Upper lobe of right lung (tissue), 1 donor: ENCODE measurements at places on chromosomes 3 and 15. TPM values are rescaled to one million over a fixed set of nuclear protein-coding genes. Genes with fewer than 3 reads are reported as not detected.

Gene STAC
- 25.3 TPM for total RNA-seq

- no peak overlapping the region for H3K4me3 ChIP-seq
- H3K36me3 ChIP-seq: no peaks in the 10 kb centered on the region
- no peaks in the 10 kb centered on the region for H3K4me1 ChIP-seq
- H3K27me3 ChIP-seq: no peaks in the 10 kb centered on the region
- no peak overlapping the region for H3K27ac ChIP-seq
Observed at GRCh38 chr3:94171954-94172353, 109.1 kb downstream of the NSUN3 start.

DNA sequence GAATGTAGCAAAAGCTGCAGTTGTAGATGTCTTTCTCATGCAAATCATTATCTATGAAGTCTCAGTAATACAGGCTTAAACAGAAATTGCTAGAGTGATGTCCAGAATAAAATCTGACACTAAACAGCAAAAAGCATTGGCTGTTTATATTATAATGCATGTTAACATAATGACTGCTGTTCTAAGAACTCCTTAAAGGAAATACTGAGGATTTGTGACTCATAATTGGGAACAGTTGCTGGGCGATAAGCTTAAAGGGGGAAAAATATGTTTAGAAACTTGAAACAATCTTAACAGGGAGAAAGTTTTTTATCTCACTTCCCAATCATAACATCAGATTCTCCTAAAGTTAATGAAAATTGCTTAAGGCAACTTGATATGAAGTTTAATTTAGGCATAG lies 17.5 kb downstream of the TIPARP start:
- H3K36me3 ChIP-seq: peaks cover 31% of the 10 kb centered on the region
- no peak for DNase-seq
- H3K27me3 ChIP-seq: no peaks in the 10 kb centered on the region
- H3K4me1 ChIP-seq: peaks cover 48% of the 10 kb centered on the region
- H3K4me3 ChIP-seq: no peak overlapping the region
- H3K27ac ChIP-seq: no peak overlapping the region

GRCh38 chr3:18132991-18133390 lies 292.1 kb downstream of the SATB1 start:
- H3K36me3 ChIP-seq: no peaks in the 10 kb centered on the region
- no peaks in the 10 kb centered on the region for H3K4me1 ChIP-seq
- H3K4me3 ChIP-seq: no peak overlapping the region
- no peak overlapping the region for H3K27ac ChIP-seq
- no peaks in the 10 kb centered on the region for H3K27me3 ChIP-seq
- DNase-seq: no peak

DNA sequence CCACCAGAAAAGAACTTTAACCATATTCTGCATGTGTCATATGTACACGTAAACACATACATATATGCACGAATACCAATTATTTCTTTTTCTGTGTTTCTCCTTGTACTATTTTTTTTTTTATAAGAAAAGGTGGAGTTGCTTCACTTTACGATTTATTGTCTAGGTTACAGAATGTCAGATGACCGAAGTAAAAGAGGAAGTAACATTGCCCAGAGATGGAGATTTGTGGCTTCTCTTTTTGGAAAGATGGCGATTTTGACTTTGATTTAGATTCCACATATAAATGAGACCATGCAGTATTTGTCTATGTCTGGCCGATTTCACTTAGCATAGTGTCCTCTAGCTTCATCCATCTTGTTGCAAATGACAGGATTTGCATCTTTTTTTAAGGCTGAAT lies 293.1 kb downstream of the SV2B start:
- H3K27ac ChIP-seq: no peak overlapping the region
- no peaks in the 10 kb centered on the region for H3K36me3 ChIP-seq
- no peaks in the 10 kb centered on the region for H3K27me3 ChIP-seq
- no peak overlapping the region for H3K4me3 ChIP-seq

DNA sequence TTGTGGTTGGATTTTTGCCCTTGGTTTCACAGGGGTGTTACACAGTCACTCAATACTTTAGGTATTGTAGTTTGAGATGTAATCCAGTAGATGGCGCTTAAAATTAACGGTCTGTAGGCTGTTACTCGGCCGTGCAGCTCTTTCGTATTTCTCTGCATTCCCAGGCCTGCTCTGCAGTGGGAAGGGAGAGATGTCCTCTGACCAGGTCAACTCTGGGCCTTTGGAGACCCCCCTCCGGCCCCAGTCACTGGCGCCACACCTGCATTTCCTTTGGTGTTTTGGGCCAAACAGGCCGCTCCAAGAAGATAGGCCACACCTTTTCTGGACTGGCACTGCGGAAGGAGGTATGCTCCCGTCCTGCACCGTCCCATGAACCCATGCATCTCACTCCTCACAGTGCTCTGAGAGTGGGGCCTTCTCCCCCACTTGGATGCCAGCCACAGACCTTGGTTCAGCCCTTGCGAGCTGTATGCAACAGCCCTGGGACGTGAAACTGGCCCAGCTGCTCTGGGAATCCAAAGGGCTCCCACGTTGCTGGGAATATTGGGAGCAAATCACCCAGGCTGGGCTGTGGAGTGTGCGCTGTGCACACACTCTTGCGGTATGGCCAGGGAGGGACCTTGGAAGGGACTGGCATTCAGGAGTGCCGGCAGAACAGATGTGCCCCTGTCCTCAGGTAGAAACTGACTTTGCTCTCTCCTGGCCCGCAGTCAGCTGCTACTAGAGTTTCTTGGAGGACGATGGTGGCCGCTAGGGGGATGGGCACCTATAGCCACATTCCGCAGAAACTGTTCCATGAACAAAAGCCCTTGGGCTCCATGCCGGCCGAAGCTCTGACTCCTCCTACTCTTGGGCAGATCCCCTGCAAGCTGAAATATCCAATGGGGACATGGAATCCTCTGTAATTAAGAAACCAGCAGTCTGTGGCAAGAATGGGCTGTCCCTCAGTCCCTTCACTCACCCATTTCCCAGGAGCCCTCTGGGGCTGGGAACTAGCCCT lies 410.5 kb upstream of the CADM2 start:
- H3K27ac ChIP-seq: no peak overlapping the region
- H3K27me3 ChIP-seq: no peaks in the 10 kb centered on the region
- no peaks in the 10 kb centered on the region for H3K36me3 ChIP-seq
- H3K4me3 ChIP-seq: no peak overlapping the region
- no peak for DNase-seq

- no peak for DNase-seq
- no peaks in the 10 kb centered on the region for H3K36me3 ChIP-seq
- H3K4me1 ChIP-seq: no peaks in the 10 kb centered on the region
- H3K27ac ChIP-seq: no peak overlapping the region
Observed at GRCh38 chr3:4475804-4476203, 8.7 kb upstream of the SUMF1 start.

GRCh38 chr15:52137432-52138357 lies 25.1 kb upstream of the BCL2L10 start:
- H3K36me3 ChIP-seq: no peaks in the 10 kb centered on the region
- H3K4me1 ChIP-seq: peaks cover 8% of the 10 kb centered on the region
- no peak for DNase-seq
- no peaks in the 10 kb centered on the region for H3K27me3 ChIP-seq
- H3K27ac ChIP-seq: no peak overlapping the region
